ENCODE measurements at places on chromosomes 1 and 21. TPM values are rescaled to one million over a fixed set of nuclear protein-coding genes. Genes with fewer than 3 reads are reported as not detected.

- DNase-seq = no peak
These were observed at the start of gene FAM131C for GRCh38 chr1:16073490-16074119. TSS of gene FAM131C (minus strand) at chr1:16073651. CDS start at chr1:16073442, 209 bp downstream.

DNA sequence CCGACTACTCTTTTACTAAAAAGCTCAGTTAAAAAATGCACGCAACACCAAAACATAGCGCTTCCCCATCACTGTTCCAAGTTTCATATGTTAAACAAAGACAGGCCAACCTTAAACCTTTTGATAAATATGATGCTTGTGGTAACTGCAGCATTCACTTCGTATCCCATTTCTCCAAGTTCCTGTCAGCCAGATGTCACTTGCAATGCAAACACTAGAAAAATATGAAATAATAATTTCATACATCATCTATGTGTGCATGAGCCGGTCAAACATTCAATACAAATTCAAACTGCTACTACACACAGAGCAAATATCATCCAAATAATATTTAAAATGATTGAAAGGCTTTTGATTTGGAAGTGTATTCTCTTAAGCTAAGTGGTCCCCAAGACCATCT, 636.5 kb downstream of the LMO4 start:
- DNase-seq = no peak

Gene LYPD8
- not detected for total RNA-seq

Gene DMRTA2
- total RNA-seq = not detected

- peak; percentile 28 for DNase-seq
These were observed 9.7 kb upstream of the THEM4 start for GRCh38 chr1:151918819-151919610.

Gene CSMD2
- not detected for total RNA-seq

- no peak for DNase-seq
These were observed 198.7 kb upstream of the PLD5 start for GRCh38 chr1:242723044-242723716.

GRCh38 chr21:42321845-42322244, 6.6 kb upstream of the TFF3 start:
- no peak for DNase-seq

- DNase-seq = peak; percentile 62
These were observed 349.1 kb downstream of the SEC16B start for GRCh38 chr1:177620636-177621190.

Gene PLPPR4
- total RNA-seq = 0.26 TPM

GRCh38 chr1:41333146-41333784, 28.0 kb upstream of the FOXO6 start:
- peak; percentile 75 for DNase-seq

DNA sequence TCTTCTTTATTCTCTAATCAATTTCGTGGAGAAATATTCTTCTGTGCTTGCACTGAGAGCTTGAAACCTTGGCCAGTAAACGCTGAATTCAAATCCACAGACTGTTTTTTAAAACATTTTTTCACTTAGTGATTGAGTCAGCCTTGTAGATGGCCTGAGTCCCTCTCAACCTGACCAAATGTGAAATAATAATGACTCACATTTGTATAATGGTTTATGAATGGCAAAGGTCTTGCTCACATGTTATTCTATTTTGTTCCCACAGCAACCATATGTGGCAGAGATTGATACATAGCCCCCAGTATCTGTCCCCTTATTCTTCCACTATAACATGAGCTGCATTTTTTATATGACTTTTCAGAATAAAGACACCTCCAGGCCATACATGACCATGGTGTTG, 47.8 kb upstream of the CCDC190 start:
- peak; percentile 90 for DNase-seq

DNA sequence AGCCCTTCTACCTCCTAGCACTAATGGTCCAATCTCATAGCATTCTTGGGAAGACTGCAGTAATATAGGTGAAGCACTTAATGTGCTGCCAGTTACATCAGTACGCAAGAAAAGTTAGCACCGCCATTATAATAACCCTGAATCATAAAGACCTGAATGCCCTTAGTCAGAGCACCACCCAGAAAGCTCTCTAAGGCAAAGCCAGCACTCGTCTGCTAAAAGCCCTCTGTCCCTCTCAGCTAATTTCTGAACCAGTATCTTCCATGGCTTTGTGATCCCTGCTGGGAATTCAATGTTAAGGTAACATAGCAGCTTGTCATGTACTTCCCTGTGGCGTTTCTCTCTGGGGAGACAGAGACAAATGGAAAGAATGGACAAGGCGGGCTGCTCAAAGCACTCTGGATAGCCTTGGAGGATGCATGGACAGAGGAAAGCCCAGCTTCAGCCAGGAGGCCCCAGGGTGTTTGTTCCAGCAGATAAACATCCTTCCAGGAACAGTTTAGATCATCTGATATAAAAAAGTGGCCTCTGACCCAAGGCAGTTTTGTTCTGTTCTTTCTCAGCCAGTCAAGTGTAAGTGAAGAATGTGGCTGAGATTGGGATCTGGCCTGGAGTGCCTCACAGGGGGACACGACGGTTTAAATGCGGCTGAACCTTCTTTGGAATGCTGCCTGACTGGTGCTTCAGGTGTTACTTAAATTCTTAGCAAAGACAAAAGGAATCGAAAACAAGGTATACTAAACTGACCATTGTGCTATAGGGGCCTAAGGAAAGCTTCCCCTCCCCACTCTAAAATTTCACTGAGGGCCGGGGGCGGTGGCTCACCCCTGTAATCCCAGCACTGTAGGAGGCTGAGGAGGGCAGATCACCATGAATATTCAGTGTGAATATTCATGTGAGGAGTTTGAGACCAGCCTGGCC, 58.1 kb upstream of the VTCN1 start:
- no peak for DNase-seq

DNA sequence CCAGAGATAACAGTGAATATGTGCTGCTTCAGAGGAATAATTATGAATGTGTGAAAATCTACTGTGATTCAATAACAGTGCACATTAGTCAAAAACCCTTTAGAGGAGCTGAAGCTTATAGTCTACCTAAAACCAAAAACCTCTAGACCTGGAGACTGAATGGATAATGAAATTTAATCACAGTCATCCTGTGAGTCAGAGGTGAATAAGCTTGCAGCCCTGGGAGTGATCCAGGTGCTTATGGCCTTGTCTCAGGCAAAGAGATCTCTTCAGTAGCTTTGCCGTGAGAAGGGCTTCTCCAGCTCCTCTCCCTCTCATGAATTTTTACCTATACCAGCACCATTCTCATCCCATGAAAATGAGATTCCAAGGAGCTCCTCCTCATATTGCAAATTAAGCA, 81.3 kb upstream of the RGS4 start:
- peak; percentile 52 for DNase-seq

Gene S100A10
- 115 TPM for total RNA-seq

Gene PRKAA2
- total RNA-seq = 0.92 TPM

DNA sequence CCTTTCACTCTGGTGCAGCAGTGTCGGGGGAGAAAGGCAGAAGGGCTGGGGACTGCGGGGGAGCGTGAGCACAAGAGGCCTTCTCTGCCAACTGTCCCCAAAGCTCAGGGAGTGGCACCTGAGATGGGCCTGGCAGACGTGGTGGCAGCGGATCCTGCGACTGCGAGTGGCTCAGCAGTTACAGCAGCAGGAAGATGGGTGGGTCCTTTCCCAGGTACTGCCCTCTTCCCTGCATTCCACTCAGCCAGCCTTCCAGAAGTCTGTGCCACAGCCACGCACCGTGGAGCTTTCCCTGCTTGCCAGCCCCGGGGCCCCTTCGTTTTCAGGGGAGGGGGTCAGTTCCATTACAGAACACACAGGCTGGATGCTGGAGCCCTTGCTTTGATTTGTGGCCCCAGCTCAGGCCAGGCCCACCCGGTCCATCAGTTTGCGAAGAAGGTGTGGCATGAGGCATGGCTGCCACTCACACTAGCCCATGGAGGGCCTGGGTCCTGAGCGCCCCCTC, 17.2 kb downstream of the MTHFR start:
- no peak for DNase-seq

DNA sequence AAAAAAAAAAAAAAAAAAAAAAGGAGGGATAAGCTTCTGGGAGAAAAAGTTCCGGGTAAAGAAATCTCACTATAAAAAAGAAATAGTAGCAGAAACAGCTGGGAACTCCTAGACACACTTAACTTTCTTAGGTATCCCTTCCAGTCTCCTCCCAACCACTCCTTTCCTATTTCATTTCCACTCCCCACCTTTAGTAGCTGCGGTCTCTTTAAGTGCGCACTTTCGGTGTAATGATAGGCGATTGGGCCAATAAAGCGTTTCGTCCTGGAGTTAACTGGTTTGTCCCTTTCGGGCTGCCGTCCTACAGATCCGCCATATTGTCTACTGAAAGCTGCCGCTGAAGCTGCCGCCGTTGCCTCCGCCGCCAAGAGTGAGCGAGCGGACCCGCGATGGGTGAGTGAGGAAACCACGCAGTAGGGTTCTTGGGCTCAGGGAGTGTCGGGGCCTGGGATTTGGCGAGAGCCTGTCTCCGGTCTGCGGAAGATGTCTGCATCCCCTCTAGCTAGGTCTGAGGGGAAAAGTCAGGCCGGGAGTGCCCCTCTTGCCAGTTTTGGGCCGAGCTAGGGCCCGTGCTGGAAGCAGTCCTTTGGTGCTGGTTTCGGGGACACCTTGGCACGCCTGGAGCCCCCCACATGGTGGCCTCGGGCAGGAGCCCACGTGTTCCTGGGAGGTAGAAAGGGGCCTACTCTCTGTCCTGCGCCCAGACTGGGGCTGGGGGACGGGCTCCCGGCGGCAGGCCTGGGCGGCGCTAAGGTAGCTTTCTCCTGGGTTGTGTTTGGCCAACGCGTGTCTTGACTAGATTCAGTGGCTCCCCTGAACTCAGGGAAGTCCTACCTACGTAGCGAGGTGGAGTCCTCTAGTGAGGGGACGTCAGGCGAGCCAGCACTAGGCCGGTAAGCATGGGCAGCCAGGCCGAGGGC, at the start of gene KPNA6:
Gene KPNA6 (plus strand): TSS at position 315 of the 920 bp plus-strand sequence. CDS start 75 bp downstream, at position 390.
- DNase-seq = peak; percentile 94

Gene CATSPERE
- 0.11 TPM for total RNA-seq

Gene TAS1R1
- total RNA-seq = 1.2 TPM

DNA sequence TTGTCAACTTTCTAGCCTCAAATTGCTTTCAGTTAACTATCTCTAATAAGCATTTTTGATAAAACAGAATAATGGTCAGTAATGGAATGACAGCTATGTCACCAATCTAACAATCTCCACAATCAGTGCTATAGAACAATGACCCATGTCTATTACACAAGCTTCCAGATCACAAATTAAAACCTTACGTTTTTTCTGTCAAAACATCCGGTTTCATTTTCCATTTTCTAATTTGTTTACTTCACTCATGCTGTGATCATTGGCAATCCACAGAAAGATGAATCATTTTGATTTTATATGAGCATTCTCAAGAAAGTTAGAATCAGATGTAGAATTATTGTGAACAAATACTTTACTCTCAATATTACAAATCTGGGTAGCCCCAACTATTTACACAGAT, 80.3 kb downstream of the KCNT2 start:
- DNase-seq = no peak

DNA sequence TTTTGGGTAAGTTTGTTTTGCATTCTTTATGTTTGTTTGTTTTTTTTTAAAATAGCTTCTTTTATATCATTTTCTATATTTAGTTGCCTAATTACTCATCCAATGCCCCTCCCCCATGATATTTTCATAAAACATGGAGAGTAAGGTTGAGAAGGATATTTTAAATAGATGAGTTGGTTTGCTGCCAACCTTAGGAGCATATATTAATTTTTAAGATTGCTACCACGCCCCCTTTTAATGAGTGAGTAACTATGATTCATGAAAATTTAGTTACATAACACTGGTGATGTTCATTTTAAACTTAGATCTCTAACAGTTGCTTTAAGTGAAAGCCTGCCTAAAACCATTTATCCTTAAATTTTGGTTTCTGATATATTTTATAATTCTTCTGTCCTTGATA, 18.7 kb downstream of the TMEM50A start:
- DNase-seq = peak; percentile 58

- no peak for DNase-seq
These were observed 1.6 kb upstream of the CD52 start for GRCh38 chr1:26315874-26316850.

DNA sequence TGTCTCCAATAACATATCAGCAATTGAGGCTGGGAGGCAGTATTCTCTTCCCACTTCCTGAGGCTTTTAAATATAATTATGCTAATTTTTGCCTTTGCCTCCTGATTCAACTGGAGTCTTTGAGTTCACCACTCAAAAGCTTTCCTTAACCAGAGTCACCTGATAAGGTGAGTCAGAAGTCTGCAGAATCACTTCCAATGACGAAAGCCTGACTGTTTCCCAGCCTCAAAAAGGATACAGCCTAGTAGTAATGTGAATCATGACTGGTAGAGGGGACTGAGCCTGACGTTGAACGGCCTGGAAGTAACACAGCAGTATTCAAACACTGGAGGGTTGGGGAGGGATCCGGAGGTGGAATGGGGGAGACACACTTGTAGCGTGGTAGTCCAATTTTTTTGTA, 10.4 kb upstream of the MRPL9 start:
- DNase-seq = peak; percentile 56

GRCh38 chr1:163928069-163928468, 606.3 kb downstream of the NUF2 start:
- no peak for DNase-seq

Gene TRAF3IP3
- not detected for total RNA-seq

- no peak for DNase-seq
These were observed 160.7 kb upstream of the KLHDC7A start for GRCh38 chr1:18320051-18320450.

DNA sequence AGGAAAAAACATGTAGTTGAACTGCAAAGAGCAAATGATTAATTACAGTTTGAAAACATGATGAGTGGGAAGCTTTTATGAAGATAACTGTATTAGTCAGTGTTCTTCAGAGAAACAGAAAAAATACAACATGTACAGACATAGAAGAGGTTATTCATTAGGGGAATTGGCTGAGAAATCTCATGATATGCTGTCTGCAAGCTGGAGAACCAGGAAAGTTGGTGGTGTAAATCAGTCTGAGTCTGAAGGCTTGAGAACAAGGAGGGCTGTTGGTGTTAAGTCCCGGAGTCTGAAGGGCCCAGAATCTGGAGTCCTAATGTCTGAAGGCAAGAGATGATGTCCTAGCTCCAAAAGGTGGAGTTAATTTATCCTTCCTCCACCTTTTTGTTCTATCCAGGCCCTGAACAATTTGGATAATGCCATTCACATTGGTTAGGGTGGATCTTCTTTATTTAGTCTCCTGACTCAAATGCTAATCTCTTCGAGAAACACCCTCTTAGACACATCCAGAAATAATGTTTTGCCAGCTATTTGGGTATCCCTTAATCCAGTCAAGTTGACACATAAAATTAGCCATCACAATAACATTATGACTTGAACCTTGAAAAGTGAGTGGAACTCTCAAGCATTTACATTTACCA, 672.9 kb upstream of the PTBP2 start:
- no peak for DNase-seq

GRCh38 chr1:93774707-93775106, 93.1 kb upstream of the BCAR3 start:
- DNase-seq = peak; percentile 43

- no peak for DNase-seq
These were observed 73.3 kb downstream of the PLPP3 start for GRCh38 chr1:56505792-56506743.

- DNase-seq = no peak
These were observed 840.9 kb downstream of the LTN1 start for GRCh38 chr21:28151758-28152157.

Gene MRAP
- not detected for total RNA-seq

- no peak for DNase-seq
These were observed 105.8 kb upstream of the WNT4 start for GRCh38 chr1:22248746-22249145.

- peak; percentile 73 for DNase-seq
These were observed 72.6 kb downstream of the TTC3 start for GRCh38 chr21:37145635-37146111.

- peak; percentile 97 for DNase-seq
These were observed 26.6 kb downstream of the AK4 start for GRCh38 chr1:65174585-65174984.

- DNase-seq = no peak
These were observed 7.7 kb upstream of the SPATC1L start for GRCh38 chr21:46191686-46192575.
